ENCODE measurements at places on chromosomes 4 and X.

- no peak for DNase-seq
Observed at GRCh38 chr4:138034871-138035270, 207.3 kb downstream of the SLC7A11 start.

DNA sequence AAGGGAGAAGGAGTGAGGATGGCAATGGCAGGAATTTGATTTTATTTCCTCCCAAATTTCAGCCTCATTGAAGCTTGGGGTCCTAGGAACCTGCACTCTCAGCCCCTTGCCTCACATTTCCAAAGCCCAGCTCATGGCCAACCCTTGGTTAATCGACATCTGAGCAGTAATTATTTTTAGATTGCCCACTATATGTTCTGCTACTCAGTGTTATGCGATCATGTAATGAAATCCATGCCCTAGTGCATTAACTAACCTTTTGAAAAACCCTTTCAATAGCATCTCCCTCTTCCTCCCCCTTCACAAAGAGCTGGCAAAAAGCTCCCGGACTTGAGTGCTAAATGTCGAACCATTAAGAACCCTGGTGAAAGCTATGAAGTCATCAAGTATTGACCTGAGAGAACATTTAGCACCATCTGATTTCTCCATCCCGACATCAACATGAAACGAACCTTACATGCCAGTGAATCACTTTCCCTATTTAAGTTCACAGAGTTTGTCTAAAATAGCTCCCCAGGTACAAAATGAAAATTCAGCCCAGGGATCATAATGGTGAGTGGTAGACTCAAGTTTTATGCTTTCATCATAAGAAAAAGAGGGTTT lies 59.2 kb upstream of the RPS6KA3 start:
- DNase-seq, result no peak

- no peak for DNase-seq
Observed at GRCh38 chrX:41677183-41678060, 11.4 kb upstream of the GPR34 start.

DNA sequence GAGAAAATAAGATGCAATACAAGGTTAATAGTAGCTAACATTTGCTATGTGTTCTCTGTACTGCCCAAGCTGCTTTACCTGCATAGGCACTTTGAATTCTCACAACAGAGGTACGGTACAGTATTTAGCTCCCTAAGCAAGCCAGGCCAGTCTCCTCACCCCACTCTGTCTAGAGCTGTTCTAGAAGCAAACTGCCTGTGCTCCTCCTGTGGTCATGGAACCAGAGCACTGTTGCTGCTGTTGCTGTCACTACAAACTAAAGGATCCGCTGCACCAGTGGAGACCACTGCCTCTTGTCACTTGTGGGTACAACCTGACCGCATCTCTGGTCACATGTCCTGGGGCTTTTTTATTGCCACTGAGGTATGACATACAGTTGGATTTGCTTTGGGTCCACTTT lies 19.6 kb downstream of the ZNF330 start:
- no peak for DNase-seq

GRCh38 chr4:7697343-7697742 lies 242.3 kb downstream of the AFAP1 start:
- no peak for DNase-seq

DNA sequence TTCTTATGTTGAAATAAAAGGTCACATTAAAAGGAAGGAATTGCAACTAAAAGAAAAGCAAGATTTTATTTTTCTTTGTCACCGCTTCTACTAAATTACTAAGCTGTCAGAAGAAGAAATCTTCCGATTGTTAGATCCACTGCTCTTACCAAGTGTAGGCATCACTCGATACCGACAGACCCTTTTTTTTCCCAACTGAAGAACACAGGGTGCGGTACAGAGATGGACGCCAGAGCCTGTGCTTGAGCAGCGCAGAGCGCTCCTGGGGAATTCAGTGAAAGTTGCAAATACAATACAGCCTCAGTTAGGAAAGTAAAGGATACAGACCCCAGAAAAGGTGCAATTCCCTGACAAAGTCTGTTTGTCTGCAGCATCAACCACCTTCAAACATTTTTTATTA lies 94.9 kb upstream of the WDR17 start:
- DNase-seq, result no peak

DNA sequence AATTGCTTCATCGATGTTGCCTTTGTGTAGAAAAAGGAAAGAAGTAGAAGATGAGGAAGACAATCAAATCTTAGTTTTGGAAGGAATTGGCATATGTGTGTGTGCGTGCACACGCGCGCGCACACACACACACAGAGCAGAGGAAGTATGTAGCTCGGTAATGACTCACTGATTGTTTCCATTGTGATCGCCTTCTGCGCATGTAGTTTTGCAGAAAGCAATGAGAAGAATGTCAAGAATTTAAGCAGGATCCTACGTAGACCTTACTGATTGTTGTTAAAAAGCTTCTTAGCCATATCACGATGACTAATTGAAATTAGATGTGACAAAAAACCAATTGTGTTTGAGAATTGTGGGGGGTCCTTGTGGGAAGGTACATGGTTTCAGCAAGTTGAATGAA lies 12.8 kb upstream of the LIMCH1 start:
- no peak for DNase-seq

DNA sequence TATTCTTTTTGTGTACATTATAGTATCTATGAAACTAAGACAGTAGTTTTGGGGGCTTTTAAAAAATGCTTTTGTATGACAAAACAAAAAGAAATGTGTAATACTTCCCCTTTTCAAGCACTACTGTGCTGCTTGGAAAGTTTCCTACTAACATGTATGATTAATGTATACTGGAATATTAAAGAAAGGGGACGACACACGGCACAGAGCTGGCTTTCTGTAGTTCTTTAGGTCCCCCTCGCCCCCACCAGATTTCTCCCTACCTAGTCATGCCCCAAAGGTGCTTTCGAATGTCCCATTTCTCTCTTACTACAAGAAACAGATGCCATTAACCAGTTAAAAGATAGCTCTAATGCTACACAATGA lies 1.6 kb upstream of the AP1S2 start:
- no peak for DNase-seq

GRCh38 chr4:184154199-184154598 lies 63.5 kb downstream of the ENPP6 start:
- no peak for DNase-seq

DNA sequence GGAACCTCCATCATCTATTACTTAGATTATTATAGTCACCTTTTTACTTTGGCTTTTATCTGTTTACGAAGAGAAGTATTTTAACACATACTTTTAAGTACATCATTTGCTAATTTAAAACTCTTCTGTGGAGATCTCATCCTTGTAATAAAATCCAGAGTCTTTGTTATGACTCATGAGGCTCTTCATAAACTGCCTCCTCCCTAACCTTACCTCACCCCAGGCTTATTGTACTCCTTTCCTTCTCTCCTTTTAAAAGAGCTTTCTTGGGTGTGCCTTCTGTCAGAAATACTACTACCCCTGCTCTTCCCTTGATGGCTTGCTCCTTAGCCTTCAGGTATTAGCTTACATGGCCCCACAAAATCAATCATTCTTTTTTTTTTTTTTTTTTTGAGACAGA lies 6.6 kb downstream of the ARL9 start:
- DNase-seq, result no peak

- no peak for DNase-seq
Observed at GRCh38 chr4:17510582-17510981, 1.3 kb downstream of the QDPR start.

GRCh38 chrX:56233100-56233499 lies 944 bp downstream of the KLF8 start:
- DNase-seq, result no peak

- DNase-seq, result peak; percentile 45
Observed at GRCh38 chrX:3576886-3577501, 136.5 kb downstream of the PRKX start.

GRCh38 chr4:101102114-101102742 lies 245.1 kb downstream of the PPP3CA start:
- DNase-seq, result peak; percentile 42

DNA sequence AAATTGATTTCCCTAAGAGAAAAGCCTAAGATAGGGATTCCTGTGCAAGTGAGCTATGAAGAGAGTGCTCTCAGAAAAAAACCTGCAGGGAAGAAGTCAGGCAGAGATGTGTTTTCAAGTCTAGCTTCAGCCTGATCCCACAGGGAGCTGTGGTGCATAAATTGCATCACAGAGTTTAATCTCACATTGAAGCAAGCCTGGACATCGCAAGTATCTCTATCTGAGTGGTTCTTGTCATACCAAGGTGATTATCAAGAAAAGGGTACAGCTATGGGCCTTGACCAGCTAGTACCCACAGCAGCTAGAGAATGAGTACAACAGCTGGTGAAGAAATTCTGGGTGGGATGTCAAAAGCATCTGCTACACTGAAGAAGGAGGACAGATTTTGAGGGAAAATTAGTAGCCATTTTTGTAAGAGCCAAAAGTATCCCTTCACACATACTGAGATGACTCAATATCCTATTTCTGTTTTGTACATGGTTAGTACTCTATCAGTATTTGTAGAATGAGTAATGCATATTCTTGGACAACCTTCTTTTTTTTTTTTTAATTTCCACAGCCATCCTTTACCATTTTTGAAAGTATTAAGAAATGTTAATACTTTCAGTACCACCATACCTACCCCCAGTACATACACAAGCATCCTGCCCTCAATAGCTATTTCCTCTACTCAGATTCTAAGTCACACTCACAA lies 708.9 kb downstream of the IL1RAPL1 start:
- no peak for DNase-seq

GRCh38 chr4:38919494-38919893 lies 51.9 kb downstream of the FAM114A1 start:
- DNase-seq, result no peak

DNA sequence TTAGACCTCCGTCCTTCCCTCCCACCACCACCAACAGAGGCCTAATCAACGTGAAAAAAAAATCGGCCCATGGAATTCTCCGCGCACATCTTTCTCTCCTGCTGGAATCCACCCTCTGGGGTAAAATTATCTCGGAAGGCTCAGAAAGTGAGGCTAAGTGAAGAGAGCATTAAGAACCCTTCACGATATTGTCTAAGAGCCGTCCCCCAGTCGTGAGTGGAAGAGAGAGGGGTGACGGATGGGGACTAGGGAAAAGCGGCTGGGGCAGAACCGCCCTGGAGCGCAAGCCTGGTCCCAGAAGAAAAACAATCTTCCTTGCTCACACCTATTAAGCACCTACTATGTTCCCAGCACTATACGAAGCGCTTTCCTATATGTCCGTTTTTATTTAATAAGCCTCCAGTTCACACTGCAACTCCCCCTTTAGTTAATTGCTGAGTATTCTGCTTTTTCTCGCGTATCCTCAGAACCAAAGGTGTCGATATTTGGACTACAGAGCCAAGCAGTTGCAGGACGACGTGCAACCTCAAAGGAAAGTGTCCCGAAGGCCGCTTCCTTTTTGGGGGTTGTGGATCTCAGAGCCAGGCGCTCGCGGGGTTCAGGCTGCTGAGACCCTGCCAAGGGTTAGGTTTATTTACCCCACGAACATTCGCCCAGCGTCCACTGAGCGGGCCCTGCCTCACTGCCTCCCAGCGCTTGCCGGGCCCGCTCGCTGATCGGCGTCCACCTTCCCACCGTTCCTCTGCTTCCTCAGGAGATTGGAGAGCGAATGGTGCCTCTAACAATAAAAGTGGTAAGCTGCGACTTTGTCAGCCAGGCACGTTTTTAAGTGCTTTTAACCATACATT lies 889 bp downstream of the MGARP start:
- no peak for DNase-seq

DNA sequence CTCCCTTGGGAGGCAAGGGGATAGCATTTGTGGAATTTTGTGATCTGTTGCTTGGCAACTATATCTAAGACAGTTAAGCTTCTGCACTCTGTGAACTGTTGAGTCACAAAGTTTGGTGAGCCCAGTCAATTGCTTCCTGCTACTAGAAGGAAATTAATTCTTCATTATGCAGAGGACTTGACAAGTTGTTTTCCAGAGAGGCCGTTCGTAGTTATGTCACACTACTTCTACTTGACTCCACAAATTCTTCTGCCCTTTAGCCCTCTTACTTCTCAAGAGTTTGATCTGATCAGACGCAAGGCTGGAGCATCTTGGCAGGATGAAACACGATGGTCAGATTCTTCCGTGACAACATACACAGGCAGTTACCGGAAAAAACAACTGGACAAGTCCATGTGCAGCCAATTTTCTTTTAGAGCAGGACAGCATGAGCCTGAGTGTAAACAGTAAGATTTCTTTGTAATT lies at the start of gene C4orf51:
C4orf51 (plus strand) TSS at position 156 of the 465 bp plus-strand sequence; CDS start at position 214, 58 bp downstream.
- peak; percentile 55 for DNase-seq

- DNase-seq, result peak; percentile 58
Observed at GRCh38 chr4:17128268-17128667, 229.8 kb upstream of the LDB2 start.

- no peak for DNase-seq
Observed at GRCh38 chrX:41885724-41886123, 37.6 kb downstream of the CASK start.

DNA sequence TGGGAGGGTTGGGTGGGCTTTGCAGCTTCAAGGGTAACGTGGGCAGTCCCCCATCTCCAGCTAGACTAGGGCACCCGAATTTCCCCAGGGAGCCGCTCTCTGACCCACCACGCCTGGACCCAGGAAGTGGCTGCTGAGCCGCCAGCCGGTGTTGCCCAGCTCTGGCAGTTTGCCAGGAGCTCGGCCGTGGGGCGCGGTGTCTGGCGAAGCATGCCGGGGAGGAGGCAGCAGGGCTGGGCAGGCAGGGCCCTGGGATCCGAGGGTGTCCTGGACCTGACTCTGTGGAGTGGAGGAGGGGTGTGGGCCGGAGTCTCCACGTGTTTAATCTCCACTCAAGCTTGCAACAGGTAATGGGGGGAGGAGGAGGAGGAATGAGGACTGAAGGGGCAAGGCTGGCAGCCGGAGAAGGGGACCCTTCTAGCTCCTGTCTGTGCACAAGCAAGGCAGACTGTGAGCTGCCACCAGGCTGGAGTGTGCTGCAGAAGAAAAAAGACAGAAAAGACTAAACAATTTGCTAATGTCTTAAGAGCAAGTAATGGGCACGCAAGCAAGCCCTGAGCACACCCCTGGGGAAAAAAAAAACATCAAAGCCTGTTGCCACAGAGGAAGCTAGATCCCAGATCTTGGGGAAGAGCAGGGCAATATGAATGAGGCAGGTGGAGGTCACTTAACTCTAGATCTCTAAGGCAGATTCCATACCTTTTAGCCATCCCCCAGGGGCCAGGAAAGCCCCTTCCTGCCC lies 2.4 kb downstream of the LONRF3 start:
- no peak for DNase-seq

DNA sequence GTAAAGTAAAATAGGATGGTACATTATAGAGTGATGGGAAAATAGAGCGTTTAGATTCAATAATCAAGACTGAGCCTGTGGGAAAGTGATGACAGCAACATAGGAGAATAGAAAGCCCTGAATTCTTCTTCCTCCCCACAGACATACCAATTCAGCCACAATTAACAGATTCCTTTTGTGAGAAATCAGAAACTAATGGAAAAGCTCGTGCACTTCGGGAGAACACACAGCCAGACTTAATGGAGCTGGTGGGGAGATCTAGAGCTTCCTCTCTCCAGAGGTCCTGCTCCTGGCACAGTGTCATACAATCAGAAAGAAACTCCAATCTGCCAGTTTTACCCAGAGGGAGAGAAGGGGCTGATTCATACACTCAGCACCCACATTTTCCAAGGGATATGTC lies 676.3 kb upstream of the BOD1L1 start:
- no peak for DNase-seq

- no peak for DNase-seq
Observed at GRCh38 chr4:100880011-100880410, 362.2 kb upstream of the EMCN start.
